Fibroblast of lung (primary cell): ENCODE measurements at places on chromosomes 11 and 22. TPM values are rescaled to one million over a fixed set of nuclear protein-coding genes. Genes with fewer than 3 reads are reported as not detected.

RIN1 gene
- 12.6 and 22.1 TPM in 2 replicates for total RNA-seq

SHANK3 gene
- total RNA-seq = 0.26 and 0.33 TPM in 2 replicates

TRPC6 gene
- total RNA-seq = 1.5 and 4.6 TPM in 2 replicates

CD82 gene
- total RNA-seq = 64.7 and 114 TPM in 2 replicates

ARHGAP1 gene
- total RNA-seq = 28.8 and 38.0 TPM in 2 replicates

SLC25A18 gene
- under 0.01 TPM in 1 of 2 replicates, not detected in the other for total RNA-seq

DNAJB7 gene
- not detected in 2 replicates for total RNA-seq
